ENCODE measurements at places on chromosomes 4 and X.

DNA sequence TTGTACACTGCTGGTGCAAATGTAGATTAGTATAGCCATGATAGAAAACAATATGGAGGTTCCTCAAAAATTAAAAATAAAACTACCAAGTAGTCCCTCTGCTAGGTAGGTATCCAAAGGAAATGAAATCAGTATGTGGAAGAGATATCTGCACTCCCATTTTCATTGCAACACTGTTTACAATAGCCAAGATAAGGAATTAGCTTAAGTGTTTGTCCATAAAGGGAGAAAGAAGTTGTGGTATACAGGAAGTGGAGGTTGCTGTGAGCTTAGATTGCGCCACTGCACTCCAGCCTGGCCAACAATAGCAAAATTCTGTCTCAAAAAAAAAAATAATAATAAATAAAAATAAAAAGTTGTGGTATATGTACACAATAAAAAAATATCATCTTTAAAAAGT, 325.0 kb upstream of the EMCN start:
- no peak for DNase-seq

GRCh38 chr4:168028568-168028967, 63.8 kb upstream of the ANXA10 start:
- DNase-seq: no peak

- DNase-seq: no peak
Measured at GRCh38 chr4:6425336-6425735, 47.1 kb downstream of the PPP2R2C start.

- no peak for DNase-seq
Measured at GRCh38 chrX:18598413-18598812, 73.5 kb downstream of the RS1 start.

GRCh38 chr4:38099908-38100407, 139.8 kb downstream of the PTTG2 start:
- no peak for DNase-seq

GRCh38 chr4:2763511-2763967, 7.4 kb upstream of the TNIP2 start:
- DNase-seq: no peak

DNA sequence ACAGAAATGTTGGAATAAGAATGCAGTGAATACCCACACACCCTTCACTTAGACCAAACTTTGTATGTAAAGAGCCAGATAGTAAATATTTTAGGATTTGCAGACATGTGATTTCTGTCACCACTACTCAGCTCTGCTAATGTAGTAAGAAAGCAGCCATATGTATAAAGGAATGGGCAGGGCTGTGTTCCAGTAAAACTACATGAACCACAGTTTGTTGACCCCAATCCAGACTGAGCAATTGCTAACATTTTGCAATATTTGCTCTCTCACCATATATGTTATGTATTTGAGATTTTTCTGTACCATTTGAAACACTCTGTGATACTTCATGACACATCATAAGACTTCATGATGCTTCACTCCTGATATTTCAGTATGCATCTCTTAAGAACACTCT, 32.0 kb upstream of the TBC1D1 start:
- DNase-seq: no peak

- no peak for DNase-seq
Measured at GRCh38 chrX:40310447-40310846, 212.7 kb upstream of the BCOR start.

- no peak for DNase-seq
Measured at GRCh38 chrX:106935175-106935574, 15.0 kb downstream of the CLDN2 start.

DNA sequence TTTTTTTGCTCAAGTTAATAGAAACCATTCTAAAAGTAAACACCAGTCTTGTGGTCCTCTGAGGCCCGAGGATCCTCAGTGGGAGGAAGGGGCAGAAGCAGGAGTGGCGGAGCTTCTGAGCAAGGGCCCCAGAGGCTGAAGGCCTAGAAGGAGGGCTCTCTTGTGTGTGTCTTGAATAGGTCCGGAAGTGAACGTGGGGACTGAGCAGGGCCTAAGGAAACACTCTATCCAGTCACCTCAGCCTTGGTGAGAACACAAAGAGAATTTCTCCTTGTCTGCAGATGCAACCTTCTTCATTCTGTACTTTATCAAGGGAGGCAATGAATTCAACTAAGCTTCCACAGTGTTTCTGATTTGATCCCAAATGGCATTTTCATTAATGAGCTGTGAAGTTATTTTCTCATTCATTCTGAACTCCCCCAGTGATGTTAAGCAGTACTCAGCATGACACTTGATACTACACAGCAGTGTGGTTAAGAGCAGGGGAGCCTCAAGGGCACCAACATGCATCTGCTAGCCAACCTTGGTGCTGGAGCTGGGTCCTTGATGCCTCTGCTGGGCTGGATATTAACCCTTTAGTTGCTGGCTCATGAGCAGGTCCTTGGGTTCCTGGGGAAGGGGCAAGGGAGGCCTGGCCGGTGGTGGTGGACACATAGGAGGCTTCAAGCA, 64.7 kb downstream of the RBM47 start:
- DNase-seq: no peak

DNA sequence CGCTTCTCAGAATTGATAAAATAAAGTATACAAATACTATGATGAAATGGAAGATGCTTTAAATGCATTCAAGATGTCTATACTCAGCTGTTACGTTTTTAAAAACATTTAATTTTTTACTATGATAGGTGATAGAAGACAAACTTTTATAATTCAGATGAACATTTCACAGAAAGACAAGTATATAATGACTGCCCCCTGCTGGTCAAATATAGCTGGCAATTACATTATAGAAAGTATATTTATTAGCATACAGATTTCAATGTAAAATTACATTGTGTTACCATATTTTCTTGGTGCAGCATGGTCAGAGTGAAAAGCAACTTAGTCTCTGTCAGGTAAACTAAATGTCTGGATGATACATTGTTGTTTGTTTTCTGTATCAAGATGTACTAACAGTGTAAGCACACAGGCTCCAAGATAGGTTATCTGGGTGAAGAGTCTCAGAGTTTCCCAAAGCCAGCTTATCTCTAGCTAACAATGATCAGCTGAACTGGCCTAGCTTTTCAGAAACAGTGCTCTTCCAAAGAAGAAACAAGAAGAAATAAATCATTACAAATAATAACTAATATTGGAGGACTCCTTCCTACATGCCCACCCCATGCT, 54.1 kb downstream of the SRPX start:
- no peak for DNase-seq

DNA sequence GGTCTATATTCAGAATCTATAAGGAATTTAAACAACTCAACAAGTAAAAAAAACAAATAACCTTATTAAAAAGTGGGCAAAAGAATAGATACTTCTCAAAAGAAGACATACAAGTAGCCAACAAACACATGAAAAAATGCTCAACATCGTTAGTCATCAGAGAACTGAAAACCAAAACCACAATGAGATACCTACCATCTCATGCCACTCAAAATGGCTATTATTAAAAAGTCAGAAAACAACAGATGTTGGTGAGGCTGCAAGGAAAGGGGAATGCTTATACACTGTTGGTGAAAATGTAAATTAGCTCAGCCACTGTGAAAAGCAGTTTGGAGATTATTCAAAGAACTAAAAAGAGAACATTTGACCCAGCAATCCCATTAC, 201.6 kb downstream of the QDPR start:
- DNase-seq: no peak

GRCh38 chr4:41456559-41457101, 81.3 kb upstream of the LIMCH1 start:
- no peak for DNase-seq

- DNase-seq: peak; percentile 7
Measured at GRCh38 chrX:151359931-151360871, 36.8 kb upstream of the VMA21 start.

GRCh38 chr4:76628251-76628650, 193.2 kb downstream of the SHROOM3 start:
- DNase-seq: no peak

DNA sequence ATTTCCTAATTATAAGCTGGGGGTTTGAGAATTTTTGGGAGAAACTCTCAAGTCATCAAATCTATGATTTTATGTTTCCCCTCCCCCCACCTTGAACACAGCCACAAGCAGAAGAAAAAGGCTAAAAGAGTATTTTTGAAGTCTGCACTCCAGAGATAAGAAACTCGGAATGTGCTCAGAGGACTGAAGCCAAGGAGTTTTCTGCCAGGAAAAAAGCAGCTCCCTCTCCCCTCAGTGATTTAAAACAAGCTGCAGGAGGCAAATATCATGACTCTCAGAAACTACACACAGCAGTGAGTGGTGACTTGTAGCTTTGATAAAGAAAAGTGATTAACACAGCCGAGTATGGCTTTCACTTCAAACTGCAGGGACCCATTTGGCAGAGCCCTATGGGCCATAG, 800.2 kb upstream of the FTHL17 start:
- DNase-seq: no peak

DNA sequence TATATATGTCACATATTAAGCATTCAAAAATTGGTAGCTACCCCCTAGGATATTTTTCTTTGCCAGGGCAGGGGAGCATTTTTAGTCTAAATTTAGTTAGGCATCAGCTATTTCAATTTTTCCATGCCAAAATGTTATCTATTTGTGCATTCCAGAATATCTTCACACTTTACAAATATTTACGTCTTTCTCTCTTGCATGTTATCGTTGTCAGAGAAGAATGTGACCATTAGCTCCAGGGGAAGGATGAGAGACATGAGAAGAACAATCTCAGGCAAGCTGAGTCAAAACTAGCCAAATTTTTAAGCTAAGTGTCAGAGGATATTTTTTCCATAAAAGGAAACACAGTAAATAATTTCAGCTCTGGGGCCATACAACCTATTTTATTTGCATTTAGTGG, 885.0 kb upstream of the EPHA5 start:
- DNase-seq: no peak

DNA sequence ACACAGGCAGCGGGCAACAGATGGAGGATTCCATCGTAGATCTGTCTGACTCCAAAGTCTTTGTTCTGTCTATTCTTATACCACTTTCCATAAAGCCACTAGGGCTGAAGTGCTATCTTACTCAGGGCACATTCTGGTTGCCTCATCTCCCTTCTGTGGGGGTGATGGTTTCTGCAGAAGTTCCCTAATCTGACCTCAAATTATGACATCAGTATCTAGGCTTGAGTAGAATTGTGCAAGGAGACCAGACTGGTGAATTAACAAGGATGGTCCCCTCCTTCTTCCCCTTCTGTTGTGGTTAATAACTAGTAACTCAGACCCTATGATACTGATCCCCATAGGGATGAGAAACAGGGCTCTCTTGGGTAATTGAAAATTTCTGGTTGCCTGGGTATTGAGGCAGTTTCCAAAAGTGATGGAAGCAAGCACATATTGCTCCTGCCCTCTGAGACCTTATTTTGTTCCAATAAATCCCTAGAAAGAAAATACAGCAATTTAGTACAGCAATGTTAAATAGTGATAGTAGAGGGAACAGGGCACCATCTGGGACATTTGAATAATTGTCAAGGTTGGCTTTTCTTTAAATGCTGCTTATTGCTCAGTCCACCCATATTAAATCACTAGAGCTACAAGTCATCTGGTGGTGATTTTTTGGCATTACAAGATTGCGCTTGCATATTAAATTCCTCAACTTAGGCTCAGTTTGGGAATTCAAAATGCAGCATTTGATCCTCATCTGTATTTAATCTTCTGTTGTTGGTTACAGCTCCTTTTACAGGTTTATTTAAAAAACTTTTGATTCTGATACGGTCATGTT, 57.3 kb upstream of the AP1S2 start:
- no peak for DNase-seq

GRCh38 chrX:129934461-129934860, 28.5 kb downstream of the UTP14A start:
- DNase-seq: no peak

GRCh38 chr4:1992468-1993168, 16.2 kb downstream of the NELFA start:
- no peak for DNase-seq

- DNase-seq: no peak
Measured at GRCh38 chrX:39813631-39814277, 284.0 kb downstream of the BCOR start.

GRCh38 chrX:130419263-130419662, 17.5 kb downstream of the RBMX2 start:
- no peak for DNase-seq

GRCh38 chrX:129071390-129071789, 451.9 kb downstream of the SMARCA1 start:
- no peak for DNase-seq

DNA sequence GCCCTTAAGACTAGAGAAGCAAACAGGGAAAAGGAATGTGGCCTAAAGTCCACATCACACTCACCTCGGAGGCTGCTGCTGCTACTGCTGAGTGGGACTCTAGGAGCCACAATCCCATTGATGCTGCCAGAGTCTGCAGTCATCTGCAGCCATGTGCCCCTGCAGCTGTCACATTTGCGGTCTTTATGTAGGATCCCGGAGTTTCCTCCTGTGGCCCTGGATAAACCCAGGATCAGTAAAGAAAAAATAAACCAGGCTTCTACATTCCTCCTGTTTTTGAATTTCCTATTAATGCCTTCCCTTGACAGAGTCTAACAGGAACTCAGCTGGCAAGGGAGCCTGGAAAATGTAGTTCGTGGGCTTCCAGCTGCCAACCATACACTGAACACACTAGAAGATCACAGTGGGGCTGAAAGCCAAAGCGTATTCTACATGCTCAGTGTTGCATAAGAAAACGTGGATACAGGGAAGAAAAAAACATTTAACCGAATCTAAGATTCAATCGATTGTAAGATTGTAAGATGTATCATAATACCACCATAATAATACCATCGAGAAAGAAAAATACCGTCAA, 10.3 kb upstream of the PHEX start:
- no peak for DNase-seq

- no peak for DNase-seq
Measured at GRCh38 chr4:86845593-86845992, 3.6 kb downstream of the SLC10A6 start.

- DNase-seq: no peak
Measured at GRCh38 chrX:155052738-155053498, 18.0 kb downstream of the CMC4 start.

- no peak for DNase-seq
Measured at GRCh38 chrX:23656684-23657083, 10.6 kb upstream of the PRDX4 start.

DNA sequence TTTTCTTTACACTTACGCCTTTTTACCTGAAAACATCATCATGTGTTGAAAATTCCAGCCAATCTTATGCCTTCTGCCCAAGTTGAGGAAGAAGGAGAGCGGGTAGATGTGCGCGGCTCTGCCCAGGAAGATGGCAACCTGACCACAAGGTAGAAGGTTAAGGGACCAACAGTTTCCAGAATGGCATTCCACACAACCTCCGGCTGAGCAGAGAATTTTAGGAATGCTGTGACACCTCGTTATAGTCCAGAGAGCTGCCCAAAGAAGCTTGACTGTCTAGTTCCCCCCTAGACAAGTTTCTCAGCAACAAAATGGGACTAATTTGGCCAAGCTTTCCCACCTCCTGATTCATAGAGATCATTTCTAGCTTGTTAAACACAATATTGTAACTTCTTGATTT, 75.1 kb downstream of the CHST7 start:
- no peak for DNase-seq

GRCh38 chr4:121773883-121774282, 8.9 kb upstream of the SMIM43 start:
- no peak for DNase-seq

Data from stimulated activated CD8-positive, alpha-beta memory T cell treated with anti-CD3 and anti-CD28 coated beads, Interleukin-4, amount 100 ng/mL, for 1 hour (primary cell).